COLO829 (cell line): ENCODE measurements at places on chromosomes 12 and 14.

DNA sequence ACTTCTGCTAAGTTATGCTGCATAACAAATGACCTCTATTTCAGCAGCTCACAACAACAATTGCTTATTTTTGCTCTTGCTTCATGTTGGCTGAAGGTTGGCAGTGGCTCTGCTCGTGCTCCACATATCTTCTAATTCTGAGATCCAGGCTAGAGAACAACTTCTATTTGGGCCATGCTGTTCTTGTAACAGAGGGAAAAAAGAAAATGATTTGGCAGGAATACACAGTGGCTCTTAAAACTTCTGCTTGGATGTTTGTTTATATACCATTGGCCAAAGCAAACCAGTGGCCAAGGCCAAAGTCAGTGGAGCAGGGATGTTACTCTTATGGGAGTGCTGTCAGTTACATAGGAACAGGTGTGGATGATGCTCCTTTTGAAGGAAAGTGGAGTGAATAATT lies 32.1 kb downstream of the GPHN start:
- DNase-seq = no peak

- DNase-seq = no peak
Observed at GRCh38 chr14:40760704-40761103, 846.0 kb upstream of the LRFN5 start.

GRCh38 chr12:107131832-107132616 lies 38.7 kb upstream of the CRY1 start:
- peak; percentile 76 for DNase-seq

GRCh38 chr12:58841058-58841798 lies 79.1 kb downstream of the LRIG3 start:
- DNase-seq = no peak

DNA sequence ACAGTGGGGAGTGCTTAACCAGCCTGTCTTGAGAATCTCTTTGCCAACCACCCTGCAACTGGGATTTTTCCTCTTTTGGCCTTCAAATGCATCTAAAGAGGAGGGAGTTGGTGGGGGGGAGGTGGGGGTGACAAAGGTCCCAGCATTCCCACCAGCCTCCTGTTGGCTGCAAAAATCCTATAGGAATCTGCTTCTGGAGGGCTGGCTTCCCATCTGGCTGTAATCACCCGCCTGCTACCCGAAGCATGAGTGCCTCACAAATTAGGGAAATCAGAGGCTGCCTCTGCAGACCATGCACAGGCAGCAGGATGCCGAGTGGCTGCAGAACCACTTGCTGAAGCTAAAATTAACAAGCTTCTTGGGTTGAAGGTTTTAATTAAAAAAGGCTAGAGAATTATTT lies 73.9 kb upstream of the WSCD2 start:
- DNase-seq = no peak

DNA sequence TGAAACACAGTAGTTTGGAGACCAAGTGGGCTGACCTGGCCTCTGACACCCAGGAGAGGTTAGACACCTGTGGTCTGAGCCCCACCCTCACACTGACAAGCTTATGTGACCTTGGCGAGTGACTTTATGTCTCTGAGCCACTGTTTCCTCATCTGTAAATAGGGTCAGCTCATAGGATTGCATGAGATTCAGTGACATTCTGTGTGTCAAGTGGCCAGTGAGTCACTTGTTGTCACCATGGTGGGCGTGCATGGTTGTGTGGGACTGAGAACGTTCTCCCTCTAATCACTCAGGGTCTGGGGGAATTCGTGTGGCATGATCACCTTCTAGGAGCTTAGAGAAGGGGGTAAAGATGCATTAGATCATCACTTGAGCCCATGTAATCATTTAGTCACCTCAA lies 146.4 kb downstream of the PHETA1 start:
- no peak for DNase-seq

- no peak for DNase-seq
Observed at GRCh38 chr12:12636641-12637040, 25.0 kb downstream of the CREBL2 start.

GRCh38 chr12:107320929-107321631 lies 227.7 kb upstream of the CRY1 start:
- no peak for DNase-seq

DNA sequence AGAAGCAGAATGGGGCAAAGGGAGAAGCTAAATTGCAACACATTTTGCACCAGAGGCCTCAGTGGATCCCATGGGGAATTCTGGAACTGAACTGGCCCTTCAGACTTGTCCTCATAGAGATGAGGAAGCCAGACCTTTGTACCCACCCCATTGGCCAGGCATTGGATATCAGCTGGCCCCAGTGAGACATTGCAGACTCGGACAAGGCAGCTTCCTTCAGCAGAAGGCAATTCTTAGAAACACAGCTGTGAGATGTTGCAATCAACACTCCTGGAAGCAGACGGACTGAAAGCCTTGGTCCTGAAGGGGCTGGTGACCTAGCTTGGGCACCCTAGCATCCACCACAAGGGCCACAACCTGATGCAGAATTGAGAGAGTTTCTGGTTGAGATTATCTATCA lies 218.1 kb downstream of the MSRB3 start:
- no peak for DNase-seq

DNA sequence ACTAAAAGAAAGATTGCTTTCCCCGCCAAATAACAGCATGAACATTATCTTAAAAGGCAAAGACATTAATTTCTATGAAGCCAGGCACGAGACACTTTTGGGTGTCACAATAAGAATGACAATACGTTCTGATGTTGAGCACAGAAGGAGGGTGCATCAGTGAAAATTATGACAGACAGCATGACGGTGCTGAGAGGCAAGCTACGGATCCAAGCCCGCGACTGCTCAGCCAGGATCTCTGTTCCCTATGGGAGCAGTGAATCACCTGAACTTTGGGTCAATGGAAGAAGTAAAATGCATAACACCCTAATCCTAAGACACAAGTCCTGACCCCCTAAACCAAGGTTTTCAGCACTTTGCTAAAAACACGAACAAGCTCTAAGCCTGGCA lies 51.7 kb downstream of the SLC25A47 start:
- DNase-seq = no peak

DNA sequence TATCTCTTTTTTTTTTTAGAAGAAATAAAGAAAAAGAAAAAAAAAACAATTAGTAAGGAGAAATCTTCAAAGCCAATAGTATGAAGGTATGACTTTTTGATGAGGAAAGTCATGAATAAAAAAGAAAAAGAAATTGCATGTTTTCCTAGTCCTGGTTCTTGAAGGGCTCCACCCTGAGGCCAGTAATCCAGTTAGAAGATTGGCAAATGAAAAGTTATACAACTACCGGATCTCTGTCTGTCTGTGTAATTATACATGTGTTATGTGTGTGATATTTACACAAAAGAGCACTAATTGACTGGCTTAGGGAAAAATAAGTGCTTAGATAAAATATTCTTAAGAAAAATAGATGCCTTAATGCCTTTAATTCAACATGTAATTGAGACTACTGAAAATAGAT lies 28.4 kb downstream of the SDR9C7 start:
- DNase-seq = no peak

GRCh38 chr12:124021007-124021406 lies 48.0 kb downstream of the ZNF664 start:
- no peak for DNase-seq

GRCh38 chr12:5276327-5276880 lies 155.5 kb upstream of the NTF3 start:
- DNase-seq = no peak

DNA sequence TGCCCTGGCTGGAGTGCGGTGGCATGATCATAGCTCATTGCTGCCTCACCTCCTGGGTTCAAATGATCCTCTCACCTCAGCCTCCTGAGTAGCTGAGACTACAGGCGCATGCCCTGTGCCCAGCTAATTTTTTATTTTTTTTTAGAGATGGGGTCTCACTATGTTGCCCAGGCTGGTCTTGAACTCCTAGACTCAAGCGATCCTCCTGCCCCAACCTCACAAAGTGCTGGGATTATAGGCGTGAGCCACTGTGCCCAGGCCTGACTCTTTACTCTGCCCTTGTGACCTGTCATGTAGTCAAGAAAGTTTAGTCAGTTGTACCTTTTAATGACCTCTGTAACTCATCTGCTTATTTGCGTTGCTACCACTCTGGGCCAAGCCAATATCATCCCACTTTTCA lies 55.7 kb downstream of the PROX2 start:
- DNase-seq = no peak

DNA sequence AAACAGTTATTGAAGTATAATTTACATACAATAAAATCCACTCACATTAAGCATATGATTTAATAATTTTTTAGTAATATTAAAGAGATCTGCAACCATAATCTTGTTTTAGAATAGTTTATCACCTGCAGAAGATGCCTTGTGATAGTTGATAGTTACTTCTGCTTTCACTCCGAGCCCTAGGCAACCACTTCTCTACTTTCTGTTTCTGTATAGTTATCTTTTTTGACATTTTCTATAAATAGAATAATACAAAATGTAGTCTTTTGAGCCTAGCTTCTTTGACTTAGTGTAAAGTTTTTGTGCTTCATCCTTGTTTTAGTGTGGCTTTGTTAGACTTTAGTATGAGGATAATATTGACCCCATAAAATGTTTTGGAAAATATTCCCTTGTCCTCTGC lies 111.0 kb downstream of the MNAT1 start:
- no peak for DNase-seq

GRCh38 chr12:9625019-9625418 lies 17.3 kb upstream of the KLRB1 start:
- no peak for DNase-seq

DNA sequence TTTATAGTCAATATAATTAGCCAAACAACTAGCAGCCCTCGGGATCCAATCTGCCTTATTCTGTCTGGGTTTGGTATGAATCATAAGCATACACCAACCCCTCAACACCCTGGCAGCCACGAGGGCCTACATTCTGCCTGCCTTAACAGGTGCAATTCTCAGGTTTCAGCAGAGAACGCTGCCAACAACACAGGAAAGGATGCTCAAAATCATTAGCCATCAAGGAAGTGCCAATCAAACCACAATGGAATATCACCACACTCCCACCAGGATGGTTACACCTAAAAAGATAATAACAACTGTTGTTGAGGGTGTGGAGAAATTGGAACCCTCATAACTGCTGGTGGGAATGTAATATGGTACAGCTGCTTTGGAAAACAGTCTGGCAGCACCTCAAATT lies 122.8 kb downstream of the TTC7B start:
- DNase-seq = no peak

DNA sequence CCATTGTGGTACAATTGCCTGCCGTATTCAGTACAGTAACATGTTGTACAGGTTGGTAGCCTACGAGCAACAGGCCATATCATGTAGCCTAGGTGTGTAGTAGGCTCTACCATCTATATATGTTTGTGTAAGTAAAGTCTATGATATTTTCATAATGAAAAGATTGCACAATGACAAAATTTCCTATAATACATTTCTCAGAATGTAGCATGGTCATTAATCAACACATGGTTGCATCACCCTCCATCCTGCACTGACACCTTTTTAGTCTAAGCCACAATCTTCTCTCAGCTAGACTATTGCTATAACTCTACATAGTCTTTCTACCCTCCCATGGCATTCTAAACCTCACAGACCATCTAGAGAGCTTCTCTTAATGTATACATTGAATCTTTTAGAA lies 158.5 kb upstream of the HMGA2 start:
- DNase-seq = no peak

- no peak for DNase-seq
Observed at GRCh38 chr14:100856056-100856950, 30.4 kb downstream of the MEG3 start.

DNA sequence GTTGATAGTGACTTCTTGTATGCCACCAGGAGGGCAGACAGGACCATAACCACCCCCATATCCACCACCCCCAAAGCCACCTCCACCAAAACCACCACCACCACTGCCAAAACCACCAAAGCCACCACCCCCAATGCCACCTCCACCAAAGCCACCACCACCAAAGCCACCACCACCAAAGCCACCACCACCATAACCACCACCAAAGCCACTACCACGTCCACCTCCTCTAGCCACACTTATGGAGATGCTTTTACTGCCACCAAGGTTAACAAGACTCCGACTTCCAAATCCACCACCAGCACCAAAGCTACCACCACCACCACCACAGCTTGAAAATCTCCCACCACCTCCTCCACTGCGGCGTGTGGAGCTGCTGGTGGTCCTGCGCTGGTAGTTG lies 332 bp downstream of the KRT1 start:
- no peak for DNase-seq

GRCh38 chr12:79696416-79696815 lies 5.7 kb upstream of the PAWR start:
- DNase-seq = no peak

DNA sequence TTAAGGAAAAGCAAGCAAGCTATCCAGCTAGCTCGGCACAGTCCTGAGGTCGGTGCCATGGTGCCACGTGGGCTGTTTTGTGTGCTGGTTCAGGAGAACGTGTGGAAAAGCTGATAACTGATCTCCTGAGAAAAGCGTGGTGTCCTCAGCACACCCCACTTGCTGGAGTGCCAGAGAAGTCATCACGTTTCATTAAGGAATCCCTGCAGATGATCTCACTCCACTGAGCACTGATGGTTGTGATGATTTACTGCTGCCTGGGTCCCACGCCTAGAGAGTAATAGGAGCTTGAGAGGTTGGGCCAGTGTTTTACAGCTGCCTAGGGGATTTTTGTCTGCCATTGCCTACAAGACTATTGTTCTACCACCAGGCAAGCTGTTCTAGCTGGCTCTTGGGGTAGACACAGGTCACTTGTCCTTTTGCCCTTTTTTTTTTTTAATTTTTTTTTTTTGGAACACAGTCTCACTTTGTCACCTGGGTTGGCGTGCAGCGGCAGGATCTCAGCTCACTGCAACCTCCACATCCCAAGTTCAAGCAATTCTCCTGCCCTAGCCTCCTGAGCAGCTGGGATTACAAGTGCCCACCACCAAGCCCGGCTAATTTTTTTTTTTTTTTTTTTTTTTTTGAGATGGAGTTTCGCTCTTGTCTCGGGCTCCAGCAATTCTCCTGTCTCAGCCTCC lies 42.3 kb upstream of the EVL start:
- no peak for DNase-seq

- peak; percentile 92 for DNase-seq
Observed at GRCh38 chr14:64614805-64615391, 65.1 kb downstream of the PPP1R36 start.

- no peak for DNase-seq
Observed at GRCh38 chr12:112792743-112793142, 1.2 kb downstream of the RPH3A start.

DNA sequence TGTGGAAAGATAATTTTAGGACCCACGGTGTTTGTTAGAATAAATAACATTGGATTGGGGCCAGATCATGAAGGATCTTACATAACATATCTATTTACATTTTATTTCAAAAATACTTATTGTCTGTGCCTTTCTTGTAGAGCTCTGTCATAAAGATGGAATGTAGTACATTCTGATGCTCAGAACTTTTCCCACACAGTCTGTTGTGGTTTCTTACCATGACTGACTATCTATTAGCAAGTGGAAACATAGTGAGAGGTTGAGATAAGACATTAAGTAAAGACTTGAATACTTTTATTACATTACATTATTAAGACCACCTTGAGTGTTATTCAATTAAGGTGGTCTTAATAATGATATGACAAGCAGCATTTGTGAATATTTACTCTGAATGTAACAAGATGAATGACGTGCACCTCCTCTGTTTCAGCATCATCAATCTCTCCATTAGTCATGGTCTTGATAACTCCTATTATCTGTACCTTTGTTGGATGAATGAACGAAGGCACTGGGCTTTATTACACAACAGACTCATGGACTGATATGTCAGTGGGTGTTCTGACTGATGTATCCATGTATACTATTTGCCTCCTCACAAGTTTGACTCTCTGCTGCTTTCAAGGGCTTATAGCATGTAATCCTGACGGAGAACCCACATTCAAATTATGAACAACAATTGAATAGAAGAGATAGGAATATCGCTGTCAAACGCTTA lies 883.0 kb upstream of the FLRT2 start:
- DNase-seq = no peak

GRCh38 chr14:33210311-33210710 lies 271.6 kb downstream of the NPAS3 start:
- DNase-seq = no peak
